Naive thymus-derived CD4-positive, alpha-beta T cell (primary cell): ENCODE measurements at places on chromosomes 12 and 14. TPM values are rescaled to one million over a fixed set of nuclear protein-coding genes. Genes with fewer than 3 reads are reported as not detected.

Gene ADGRD1
- not detected for total RNA-seq

DNA sequence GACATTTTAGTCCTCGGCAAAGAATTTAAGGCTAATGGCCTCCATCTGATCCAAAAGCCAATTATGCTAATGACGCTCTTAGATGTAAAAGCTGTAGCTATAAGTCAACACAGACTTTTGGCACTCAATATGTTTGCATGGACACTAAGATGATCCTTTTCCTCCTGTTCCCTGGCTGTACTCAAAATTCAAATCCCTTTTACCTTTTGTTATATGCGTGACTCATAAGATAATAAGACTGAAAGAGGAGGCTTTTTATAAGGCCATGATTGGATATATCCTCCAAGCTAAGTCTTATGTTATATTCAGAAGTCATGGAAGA is 89.8 kb downstream of the PDZRN4 start:
- no peaks in the 10 kb centered on the region for H3K27me3 ChIP-seq
- H3K4me3 ChIP-seq, result no peak overlapping the region
- no peaks in the 10 kb centered on the region for H3K36me3 ChIP-seq
- H3K27ac ChIP-seq, result no peak overlapping the region
- no peaks in the 10 kb centered on the region for H3K4me1 ChIP-seq

- H3K27me3 ChIP-seq, result no peaks in the 10 kb centered on the region
- peaks cover 6% of the 10 kb centered on the region for H3K36me3 ChIP-seq
- no peak overlapping the region for H3K4me3 ChIP-seq
- H3K4me1 ChIP-seq, result no peaks in the 10 kb centered on the region
- no peak overlapping the region for H3K27ac ChIP-seq
- no peak for DNase-seq
These were observed 42.1 kb downstream of the DCAF4 start for GRCh38 chr14:72968316-72968715.

DNA sequence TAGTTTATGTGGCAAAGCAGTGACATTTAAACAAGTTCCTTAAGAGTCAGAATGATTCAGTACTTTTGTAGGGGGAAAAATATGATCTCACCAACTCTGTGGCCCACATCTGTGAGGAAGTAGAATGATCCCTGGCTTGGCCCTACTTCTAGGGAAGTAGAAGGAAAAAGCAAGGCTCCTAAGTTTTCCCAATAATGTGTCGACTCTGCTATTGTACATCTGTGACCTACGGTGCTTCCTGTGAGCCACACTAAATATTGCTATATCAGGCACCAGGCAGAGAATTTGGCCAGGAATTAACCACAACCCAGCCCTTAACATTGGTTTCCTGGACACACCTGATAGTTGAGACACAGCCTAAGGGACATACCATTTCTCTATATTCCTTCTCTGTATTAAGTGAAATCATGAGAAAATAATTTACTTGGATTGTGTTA is 9.3 kb upstream of the NID2 start:
- H3K27me3 ChIP-seq, result no peaks in the 10 kb centered on the region
- H3K36me3 ChIP-seq, result no peaks in the 10 kb centered on the region
- no peak for DNase-seq
- H3K4me1 ChIP-seq, result no peaks in the 10 kb centered on the region
- no peak overlapping the region for H3K4me3 ChIP-seq
- H3K27ac ChIP-seq, result no peak overlapping the region

DNA sequence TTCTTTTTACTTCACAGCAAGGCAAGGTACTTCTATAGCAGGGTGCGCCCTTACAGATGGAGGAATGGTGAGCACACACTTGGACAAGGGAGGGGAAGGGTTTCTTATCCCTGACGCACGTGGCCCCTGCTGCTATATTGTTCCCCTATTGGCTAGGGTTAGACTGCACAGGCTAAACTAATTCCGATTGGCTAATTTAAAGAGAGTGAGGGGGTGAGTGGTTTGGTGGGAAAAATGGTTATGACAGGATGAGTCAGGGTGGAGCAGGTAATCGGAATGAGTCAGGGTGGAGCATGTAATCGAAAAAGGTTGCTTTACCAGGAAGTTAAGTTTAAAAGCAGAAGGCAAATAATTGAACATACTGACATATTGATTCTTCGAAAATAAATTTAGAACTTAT is 23.7 kb upstream of the RAB21 start:
- no peak overlapping the region for H3K27ac ChIP-seq
- no peaks in the 10 kb centered on the region for H3K4me1 ChIP-seq
- no peaks in the 10 kb centered on the region for H3K36me3 ChIP-seq
- no peak overlapping the region for H3K4me3 ChIP-seq

Gene KRT77
- not detected for total RNA-seq

DNA sequence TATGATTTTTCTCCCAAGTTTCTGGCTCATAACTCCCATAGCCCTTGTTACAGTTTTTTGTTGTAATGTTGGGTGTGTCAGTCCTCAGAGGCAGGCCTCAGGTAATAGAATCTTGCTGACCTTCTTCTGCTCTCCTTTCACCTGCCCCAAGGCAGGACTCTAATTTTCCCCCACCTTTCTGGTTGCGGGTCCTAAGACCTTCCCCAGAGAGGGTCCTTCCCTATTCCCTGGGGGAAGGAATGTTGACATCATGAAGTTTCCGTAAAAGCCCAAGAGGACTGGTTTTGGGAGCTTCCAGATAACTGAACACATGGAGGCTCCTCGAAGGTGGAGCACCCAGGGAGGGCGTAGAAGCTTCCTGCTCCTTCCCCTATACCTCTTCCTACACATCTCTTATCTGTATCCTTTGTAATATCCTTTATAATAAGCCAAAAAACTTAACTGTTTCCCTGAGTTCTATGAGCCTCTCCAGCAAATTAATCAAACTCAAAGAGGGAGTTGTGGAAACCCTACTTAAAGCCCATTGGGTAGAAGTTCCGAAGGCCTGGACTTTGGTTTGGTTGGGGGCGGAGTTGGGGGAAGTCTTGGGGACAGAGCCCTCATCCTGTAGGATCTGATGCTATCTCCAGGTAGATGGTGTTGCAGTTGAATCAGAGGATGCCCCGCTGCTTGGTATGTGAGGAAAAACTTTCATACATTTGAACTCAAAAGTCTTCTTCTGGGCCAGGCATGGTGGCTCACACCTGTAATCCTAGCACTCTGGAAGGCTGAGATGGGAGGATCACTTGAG is 9.0 kb upstream of the TMED10 start:
- no peaks in the 10 kb centered on the region for H3K27me3 ChIP-seq
- H3K36me3 ChIP-seq, result no peaks in the 10 kb centered on the region
- DNase-seq, result no peak
- H3K27ac ChIP-seq, result no peak overlapping the region

Gene NRL
- total RNA-seq, result 1.6 and 2.1 TPM in 2 replicates
